ENCODE measurements at places on chromosomes 11 and 22. TPM values are rescaled to one million over a fixed set of nuclear protein-coding genes. Genes with fewer than 3 reads are reported as not detected.

Gene TIMM10
- 52.6 TPM for polyA plus RNA-seq

DNA sequence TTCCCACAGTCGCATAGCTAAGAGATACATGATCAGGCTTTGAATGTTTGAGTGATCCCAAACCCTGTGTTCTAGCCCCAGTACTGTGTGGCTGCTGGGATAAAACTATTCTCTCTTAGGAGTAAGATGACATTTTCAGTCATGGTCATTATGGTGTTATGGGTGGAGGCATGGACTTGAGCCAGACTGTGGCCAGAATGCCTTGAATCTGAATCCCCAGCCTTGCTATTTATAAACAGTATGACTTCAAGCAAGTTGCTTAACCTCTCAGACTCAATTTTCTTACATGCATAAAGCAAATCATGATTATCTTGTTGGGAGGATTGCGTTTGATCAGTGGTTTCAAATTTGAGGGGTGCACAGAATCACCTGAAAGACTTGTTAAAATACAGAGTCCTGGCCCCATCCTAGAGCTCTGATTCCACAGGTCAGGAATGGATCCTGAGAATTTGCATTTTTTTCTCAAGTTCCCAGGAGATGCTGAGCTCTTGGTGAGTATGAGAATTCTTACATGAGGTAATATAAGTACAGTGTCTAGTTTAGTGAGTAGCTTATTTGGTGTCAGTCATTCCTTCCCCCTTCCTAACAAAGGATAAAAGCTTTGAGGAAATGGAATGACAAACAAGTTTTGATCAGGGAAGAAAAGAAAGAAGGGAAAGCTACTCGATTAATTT is 571.7 kb downstream of the METTL15 start:
- no peak for DNase-seq

DNA sequence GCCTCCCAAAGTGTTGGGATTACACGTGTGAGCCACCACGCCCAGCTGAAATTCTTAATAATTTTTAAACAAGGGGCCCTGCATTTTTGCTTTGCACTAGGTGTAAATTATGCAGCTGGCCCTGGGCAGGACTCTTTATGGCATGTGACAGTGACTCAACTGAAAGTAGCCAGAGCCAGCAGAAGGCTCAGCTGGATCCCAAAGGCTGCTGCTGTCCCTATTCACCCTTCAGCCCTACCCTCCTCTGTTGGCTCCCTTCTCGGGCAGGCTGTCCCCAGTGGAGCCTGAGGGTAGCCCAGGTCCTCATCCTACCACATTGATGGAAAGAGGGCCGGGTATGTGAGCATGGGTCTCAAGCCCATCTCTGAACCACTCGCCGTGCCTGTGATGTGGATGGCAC is 45.6 kb downstream of the CD82 start:
- no peak for DNase-seq

- no peak for DNase-seq
Observed at GRCh38 chr11:31417357-31417756, 47.7 kb downstream of the DNAJC24 start.

Gene SMIM35
- 0.10 TPM for polyA plus RNA-seq

- DNase-seq = no peak
Observed at GRCh38 chr11:130327716-130328115, 13.0 kb upstream of the ZBTB44 start.

GRCh38 chr11:92707173-92707619 is 262.3 kb upstream of the MTNR1B start:
- DNase-seq = no peak

Gene APOBEC3H
- polyA plus RNA-seq = 0.20 TPM

DNA sequence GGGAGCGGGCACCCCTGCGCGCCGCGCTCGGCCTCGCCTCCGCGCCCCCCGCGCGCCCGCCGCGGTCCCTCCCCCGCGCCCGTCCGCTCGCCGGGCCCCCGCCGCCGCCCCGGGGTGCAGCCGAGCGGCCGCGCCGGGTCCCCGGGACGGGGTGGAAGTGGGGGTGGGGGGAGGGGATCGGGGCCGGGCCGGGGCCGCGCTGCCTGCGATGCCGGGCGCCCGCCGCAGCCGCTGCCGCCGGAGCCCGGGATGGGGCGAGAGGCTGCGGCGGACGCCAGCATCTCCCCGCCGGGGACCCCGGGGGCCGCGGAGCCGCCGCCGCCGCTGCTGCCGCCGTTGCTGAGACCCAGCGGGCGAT is 365 bp downstream of the MGAT3 start:
- no peak for DNase-seq

Gene CEP126
- 5.0 TPM for polyA plus RNA-seq

Gene OR5D18
- polyA plus RNA-seq = not detected

Gene BATF2
- 2.9 TPM for polyA plus RNA-seq

- DNase-seq = no peak
Observed at GRCh38 chr11:40118780-40119179, 1340.7 kb downstream of the LRRC4C start.

DNA sequence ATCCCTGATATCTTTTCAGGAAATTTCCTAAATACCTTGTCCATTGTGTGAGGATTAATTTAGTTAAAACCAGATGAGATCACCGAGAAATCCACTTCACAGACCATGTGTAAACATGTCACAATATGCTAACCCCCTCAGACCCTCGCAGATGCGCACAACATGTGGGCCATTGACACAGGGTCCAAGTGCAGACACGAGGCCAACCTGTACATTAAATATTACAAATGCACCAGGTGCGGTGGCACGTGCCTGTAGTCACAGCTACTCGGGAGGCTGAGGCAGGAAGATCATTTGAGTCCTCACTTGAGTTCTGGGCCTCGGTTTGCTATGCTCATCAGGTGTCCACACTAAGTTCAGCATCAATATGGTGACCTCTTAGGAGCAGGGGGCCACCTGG is 9.9 kb upstream of the TMPRSS4 start:
- DNase-seq = no peak

Gene ABCC8
- 10.5 TPM for polyA plus RNA-seq

GRCh38 chr22:19464546-19464945 is 14.4 kb downstream of the UFD1 start:
- DNase-seq = no peak

DNA sequence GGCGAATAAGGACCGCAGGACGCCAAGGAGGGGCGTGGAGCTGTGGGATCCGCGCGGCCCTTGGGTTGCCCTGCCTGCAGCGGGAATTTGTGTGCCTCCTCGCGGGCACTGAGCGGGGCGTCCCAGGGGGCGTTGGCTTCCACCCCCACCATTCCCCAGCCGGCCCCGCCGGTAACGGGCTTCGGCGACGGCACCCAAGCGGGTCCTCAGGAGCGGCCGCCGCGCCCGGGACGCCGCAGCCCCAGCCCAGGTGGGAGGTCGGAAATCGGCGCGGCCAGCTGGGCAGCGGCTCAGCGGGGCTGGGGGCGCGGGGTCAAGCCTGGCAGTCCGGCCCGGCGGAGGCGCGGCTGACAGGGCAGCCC is 320 bp downstream of the CLTCL1 start:
- no peak for DNase-seq

Gene SLC22A25
- polyA plus RNA-seq = not detected

Gene IFITM10
- polyA plus RNA-seq = 0.11 TPM

- peak; percentile 28 for DNase-seq
Observed at GRCh38 chr22:47928631-47929030, 1166.2 kb downstream of the TBC1D22A start.

- DNase-seq = no peak
Observed at GRCh38 chr22:26835929-26836528, 178.6 kb downstream of the MIAT start.

Gene LRRC74B
- 0.10 TPM for polyA plus RNA-seq

DNA sequence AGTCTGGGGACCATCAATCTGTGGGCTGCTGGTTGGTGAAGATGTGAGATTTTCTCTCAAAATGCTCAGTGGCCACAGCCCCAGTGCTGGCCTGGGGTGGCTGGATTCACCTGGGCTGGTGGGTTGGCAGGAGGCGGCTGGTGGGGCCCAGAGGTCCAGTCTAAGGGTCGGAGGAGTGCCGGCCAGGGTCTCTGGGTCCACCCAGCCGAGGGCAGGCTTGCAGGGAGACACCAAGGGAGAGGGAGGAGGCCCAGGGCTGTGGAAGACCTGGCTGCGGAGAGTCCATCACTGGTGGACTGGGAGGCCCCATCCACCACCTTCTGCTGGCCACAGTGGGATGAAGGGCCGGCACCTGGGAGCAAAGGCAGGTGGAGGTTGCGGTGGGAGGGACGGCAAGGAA is 582 bp upstream of the SHANK3 start:
- no peak for DNase-seq

DNA sequence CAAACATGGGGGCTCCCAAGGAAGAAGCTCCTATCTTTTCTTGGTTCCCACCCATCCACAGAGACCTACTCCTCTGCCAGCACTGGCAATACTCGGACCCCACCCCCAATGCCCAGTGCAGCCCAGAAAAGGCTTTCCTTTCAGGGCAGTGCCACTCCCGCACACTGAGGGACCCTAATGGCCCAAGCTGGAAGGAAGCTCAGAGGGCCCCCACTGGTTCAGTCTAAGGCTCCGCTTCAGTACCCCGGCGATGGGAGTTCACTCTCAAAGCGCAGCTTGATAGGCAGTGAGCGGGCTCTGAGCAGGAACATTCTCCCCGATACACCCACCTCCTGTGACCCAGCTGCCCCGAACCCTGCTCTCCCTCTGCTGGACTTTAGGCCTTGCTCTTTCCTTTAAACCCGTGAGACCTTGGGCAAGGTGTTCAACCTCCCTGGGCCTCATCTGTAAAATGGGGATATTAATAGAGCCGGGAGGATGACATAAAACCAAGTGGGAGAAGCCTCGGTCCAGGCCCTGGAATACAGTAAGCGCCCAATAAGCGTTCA is 48.4 kb downstream of the CHRDL2 start:
- DNase-seq = no peak

- peak; percentile 57 for DNase-seq
Observed at GRCh38 chr22:20456064-20456721, 18.6 kb upstream of the SCARF2 start.

DNA sequence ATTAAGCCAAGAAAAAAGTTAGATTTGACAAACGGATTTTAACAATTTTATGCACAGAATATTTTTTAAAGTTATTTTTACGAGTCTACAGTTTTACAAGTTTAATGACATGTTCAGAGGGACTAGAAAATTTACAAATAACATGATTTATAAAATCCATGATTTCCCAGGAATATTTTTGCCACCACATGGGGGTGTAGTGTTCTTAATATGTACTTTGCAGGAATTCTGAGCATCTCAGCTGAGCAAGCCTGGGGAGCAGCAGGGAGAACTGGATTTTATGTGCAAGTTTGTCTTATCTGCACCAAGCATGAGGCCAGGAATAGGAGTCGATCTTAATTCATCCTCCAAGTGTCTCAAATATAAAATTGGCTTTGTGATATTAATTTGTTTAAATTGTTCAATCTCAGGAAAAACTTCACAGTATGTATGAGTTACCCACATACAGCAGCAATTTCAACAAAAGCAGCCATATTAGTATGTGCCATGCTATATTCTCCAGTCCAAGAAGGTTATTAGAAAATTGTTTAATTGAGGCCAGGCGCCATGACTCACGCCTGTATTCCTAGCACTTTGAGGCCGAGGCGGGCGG is 826.3 kb downstream of the DLG2 start:
- no peak for DNase-seq

Gene FOSL1
- not detected for polyA plus RNA-seq

Gene POU2AF1
- polyA plus RNA-seq = 0.26 TPM

GRCh38 chr22:50305393-50305922 is 2.0 kb downstream of the PLXNB2 start:
- no peak for DNase-seq

- DNase-seq = no peak
Observed at GRCh38 chr22:25407859-25408229, 156.6 kb upstream of the GRK3 start.

- no peak for DNase-seq
Observed at GRCh38 chr22:40653361-40653760, 16.8 kb upstream of the MRTFA start.

Gene TPBGL
- polyA plus RNA-seq = 0.14 TPM

Gene TUB
- 28.6 TPM for polyA plus RNA-seq

- peak; percentile 57 for DNase-seq
Observed at GRCh38 chr11:76680518-76681425, 10.2 kb upstream of the LRRC32 start.

DNA sequence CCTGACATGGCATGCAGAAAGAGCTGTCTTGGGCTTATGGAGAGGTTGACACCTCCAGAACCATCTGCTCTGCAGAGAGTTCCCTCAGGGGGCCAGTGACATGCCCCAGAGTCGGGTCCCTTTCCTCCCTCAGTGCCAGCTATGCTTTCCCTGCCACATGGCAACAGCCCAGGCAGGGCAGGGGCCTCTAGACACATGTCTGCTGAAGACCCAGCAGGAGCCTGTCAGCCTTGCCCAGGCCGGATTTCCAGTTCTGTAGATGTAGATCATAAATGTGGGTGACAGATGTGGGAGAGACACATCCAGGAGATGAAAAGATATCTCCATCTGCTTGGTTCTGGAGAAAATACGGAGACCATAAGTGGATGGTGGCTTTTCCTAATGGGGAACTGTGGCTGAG is 25.5 kb downstream of the NAV2 start:
- no peak for DNase-seq

- no peak for DNase-seq
Observed at GRCh38 chr22:33062361-33062760, 4.2 kb upstream of the SYN3 start.

- no peak for DNase-seq
Observed at GRCh38 chr11:47415949-47416472, 7.6 kb downstream of the SLC39A13 start.

DNA sequence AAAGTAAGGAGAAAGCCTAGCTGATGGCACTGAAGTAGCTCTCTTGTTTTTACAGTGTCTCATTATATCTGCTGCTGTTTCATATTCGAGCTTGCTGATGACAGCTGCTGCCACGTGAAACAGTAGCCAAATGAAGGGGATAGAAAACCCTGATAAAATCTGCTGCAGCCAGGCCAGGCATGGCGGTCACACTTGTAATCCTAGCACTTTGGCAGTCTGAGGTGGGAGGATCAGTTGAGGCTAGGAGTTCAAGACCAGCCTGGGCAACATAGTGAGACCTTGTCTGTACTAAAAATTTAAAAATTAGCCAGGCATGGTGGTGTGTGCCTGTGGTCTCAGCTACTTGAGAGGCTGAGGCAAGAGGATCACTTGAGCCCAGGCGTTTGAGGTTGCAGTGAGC is 13.4 kb downstream of the IFT46 start:
- no peak for DNase-seq

- DNase-seq = no peak
Observed at GRCh38 chr11:6626971-6627761, 7.9 kb upstream of the TPP1 start.

DNA sequence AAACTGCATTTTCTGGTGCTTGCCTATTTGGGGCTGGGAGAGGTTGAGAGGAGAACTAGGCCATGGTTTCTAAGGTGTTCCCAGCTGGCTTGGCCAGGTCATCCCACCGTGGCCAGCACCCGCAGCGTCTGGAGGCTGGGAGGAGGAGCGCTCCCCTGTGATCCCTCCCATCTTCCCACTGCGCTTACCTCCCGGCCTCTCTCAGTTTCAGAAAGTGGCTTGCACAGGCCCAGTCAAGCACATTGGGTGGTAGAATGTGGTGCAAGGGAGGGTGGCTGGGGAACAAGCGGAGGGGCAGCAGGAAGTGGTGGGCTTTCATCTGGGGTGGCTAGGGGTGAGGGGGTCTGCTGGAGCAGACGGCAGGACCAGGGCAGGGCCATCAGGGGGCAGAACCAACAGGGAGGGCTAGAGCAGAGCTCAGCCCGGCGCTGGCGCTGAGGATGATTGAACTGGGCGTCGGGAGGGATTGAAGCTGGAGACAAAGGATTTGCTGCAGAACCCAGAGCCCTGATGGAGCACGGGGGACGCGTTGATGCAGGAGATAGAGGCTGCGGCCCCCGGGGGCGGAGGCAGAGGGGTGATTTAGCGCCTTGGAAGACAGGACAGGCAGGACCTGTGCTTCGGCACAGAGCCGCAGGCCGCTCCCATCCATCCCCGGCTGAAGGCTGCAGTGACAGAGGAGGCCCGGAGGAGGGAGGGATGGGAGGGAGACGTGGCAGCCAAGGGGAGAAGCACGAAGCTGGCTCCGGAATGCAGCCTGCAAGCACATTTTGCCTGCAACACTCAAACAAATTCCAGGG is 76.0 kb downstream of the TRIM29 start:
- DNase-seq = peak; percentile 46
